ENCODE measurements at places on chromosomes 13 and 19.

DNA sequence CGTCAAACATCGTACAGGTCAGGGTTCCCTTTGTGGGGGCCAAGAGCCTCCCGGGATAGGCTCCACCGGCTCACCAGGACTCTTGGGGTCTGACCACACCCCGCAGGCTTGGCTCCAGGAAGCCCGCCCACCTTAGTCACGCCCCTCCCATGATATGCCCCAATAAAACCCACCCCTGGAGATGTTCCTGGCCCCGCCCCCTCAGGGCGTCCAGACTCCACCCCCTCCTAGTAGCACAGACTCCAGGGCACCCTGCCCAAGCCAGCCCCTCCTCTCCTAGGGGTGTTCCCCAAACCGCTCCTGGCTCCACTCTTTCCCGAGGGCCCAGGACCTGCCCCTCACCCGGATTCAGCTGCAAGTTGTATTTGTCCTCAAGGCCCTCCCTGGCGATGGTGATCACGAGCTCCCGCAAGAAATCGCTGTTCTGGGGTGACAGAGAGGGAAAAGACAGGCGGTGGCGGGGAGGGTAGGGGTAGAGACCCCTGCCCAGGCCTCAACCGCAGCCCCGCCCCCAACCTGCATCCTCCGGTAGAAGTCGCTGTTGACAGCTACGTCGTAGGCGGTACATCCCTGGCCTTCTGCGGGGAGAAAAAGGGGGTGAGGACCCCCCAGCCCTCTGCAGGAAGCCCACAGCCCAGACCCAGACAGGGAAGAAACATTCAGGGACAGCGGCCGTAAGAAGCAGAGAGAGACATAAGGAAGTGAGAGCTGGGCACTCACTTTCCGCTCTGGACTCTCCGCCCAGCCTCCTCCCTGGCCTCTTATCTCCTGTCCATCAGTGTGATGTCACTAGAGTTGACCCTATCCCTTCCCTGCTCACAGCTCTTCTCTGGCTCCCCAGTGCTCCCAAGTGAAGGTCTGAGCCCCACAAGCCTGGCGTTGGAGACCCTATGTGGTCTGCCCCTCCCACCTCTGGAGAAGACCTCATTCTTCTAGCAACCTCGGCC is 3.9 kb downstream of the PIH1D1 start:
- DNase-seq, result no peak

GRCh38 chr19:2609389-2610116 is 92.9 kb downstream of the GNG7 start:
- DNase-seq, result no peak

GRCh38 chr13:27968316-27969081 is 616 bp downstream of the CDX2 start:
- no peak for DNase-seq

- no peak for DNase-seq
These were observed 62.1 kb upstream of the ZNF536 start for GRCh38 chr19:30309905-30310601.

GRCh38 chr13:92172191-92172590 is 773.8 kb downstream of the GPC5 start:
- DNase-seq, result no peak

DNA sequence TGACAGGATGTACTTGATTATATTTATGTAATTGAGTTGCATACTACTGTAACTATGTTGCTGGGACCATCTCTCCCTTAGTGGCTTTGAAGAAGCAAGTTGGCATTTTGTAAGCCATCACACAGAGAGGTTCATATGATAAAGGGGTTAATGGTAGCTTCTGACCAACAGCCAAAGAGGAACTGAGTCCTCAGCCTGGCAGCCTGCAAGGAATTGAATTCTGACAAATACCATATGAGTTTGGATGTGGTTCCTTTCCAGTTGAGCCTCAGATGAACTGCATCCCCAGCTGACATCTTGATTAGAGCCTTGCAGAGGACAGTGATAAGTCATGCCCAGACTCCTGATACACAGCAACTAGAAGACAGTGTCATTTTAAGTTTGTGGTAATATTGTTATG is 8.6 kb upstream of the MYCBP2 start:
- DNase-seq, result no peak

DNA sequence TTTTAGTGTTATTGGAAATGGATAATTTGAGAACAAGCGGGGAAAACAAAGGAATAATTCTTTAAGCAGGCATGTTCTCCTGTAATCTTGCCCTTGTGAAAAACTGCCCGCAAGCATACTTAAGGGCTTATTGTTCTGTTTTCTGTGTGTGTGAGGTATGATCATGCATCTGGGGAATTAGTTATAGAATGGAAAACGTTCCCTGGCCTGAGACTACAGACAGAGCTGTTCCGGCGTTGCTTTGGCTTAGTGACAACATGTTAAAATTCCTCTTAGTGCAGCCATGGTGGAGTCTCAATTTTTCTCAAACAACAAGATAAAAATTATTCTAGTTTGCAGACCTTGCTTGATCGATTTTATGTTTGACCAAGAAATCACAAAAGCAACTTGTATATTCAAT is 560.2 kb upstream of the SPRY2 start:
- DNase-seq, result no peak

DNA sequence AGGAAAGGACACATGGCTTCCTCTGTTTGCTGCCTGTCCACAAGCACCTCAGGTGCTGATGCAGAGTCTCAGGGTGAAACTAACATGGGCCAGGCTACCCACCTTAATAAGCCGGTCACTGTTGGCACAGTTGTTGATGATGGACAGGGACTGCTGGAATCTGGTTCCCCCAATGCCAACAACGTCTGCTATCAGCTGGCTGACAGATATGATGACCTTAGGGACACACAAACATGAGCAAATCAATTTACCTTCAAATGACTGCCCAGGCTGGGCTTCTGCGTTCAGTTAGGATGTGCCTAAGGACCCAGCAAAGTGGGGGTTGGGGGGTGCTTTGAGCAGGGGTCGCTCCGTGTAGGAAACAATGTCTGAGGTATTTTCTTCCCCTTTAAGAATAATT is 77.1 kb upstream of the SLC15A1 start:
- no peak for DNase-seq

DNA sequence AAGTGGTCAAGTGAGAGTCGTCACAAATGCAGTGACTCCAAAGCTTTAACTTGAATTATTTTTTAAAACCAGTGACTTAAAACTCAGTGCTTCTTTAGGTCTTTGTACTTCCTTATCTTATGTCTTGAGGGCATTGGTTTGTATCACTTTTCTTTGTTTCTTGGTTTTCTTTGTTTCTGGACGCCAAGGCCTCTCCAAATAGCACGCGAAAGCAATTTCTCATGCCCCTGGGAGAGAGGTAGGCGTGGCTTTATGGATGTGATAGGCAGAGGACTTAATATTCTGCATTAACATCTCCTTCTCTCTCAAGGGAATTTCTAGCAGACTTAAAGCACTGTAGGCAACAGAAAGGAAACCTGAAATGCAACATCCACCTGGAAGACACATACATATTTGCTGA is 20.6 kb downstream of the UBE2L5 start:
- DNase-seq, result no peak

DNA sequence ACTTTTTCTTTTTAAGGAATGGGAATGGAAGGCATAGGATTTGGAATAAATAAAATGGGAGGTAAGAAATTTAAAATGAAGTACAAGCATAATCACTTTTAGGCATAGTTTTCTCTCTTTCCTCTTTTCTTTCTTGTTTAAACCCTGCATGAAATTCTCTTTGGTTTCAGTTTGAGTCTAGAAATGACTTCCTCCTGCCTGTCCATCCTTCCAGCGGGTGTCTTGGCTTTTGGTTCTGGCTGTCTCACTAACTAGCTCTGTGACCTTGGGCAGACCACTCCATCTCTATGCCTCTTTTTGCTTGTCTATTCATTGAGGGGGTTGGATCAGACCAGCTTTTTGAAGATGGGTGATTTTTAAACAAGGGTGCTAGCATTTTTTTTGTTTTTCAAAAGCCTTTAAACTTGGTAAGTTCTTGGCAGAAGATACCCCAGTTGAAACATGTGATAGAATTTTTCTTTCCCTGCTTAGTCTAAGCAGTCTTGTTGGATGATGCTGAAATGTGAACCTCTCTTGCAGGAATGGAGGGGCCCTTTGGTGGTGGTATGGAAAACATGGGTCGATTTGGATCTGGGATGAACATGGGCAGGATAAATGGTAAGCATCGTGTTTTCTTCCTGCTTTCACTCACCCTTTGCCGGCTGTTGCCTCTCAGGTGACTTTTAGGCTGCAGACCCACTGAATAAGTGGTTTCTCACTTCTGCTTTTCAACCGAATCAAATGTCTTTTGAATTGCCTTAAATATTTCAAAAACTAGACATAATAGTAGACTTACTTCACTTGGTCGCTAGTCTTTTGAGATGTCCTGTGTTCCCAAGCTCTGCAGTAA is 28.6 kb downstream of the PRAM1 start:
- DNase-seq, result no peak

- no peak for DNase-seq
These were observed 42.3 kb upstream of the TSHZ3 start for GRCh38 chr19:31391518-31391917.

GRCh38 chr19:19342086-19343015 is 21.7 kb downstream of the MAU2 start:
- DNase-seq, result peak; percentile 23

- DNase-seq, result no peak
These were observed 204.9 kb downstream of the ZIC5 start for GRCh38 chr13:99766641-99767045.

DNA sequence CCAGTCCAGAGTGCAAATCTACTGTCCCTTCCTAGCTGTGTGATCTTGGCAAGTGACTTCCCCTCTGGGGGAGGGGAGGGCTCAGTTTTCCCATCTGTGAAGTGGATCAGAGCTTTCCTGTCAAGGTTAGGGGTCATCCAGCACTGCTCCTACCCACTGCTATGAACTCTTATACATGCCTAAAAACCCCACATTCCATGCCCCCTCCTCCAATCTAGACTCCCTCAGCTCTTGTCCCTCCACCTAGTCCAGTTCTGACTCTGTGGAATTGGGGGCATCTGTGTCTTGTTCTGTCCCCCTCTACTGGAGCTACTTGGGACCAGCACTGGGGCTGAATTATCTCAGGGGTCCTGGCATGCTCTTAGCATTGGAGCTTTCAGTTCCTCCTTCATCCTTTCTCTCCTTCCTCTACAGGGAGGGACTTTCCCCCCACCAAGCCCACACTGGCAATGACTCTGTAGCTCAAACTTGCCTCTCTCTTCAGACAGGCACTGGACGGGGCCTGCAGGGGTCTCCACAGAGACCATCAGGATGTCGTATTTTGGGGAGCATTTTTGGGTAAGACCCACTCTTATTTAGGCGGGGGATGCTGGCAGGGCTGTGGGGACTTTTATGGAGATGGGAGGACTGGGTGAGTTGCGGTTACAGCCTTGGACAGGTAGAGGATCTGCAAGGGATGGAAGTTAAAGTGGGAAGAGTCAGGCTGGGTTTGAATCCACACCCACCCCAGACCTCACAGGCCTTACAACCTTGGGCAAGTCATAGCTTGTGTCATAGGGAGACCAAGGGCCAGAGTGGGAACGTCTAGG is 3.6 kb downstream of the FCHO1 start:
- DNase-seq, result no peak

- no peak for DNase-seq
These were observed 198.7 kb upstream of the SERP2 start for GRCh38 chr13:44174769-44175425.

DNA sequence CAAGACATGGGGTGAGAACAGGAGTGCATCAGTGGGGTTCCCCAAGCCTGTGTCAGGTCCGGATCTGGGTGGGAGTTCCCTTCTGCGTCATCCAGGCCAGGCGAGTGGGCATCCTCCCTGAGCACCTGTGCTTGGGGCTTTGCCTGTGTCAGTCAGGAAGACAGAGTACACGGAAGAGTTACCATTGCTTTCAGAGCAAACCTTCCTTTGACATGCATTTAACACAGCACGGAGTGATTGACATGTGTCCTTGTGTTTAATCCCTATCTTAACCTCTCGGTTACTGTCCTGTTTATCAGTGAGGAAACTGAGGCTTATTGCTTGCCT is 47.6 kb downstream of the CAPN12 start:
- no peak for DNase-seq

GRCh38 chr13:94154367-94154766 is 325.1 kb downstream of the DCT start:
- no peak for DNase-seq

DNA sequence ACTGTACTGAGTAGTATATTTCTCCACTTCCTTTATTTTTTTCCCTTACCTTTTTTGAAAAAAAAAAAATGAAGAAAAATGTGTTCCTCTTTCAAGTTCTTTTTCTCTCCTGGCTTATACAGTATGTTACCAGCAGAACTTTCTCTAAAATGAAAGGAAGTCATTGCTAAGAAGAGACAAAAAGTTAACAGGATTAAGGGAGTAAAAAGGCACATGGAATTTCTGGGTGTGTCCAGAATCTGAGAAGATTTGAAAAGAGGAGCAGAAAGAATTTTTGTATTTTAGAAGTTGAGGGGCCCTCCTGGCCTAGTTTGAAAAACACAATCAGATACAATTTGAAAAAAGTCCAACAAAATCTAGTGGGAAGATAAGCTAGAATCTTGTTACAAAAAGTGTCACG is 21.0 kb upstream of the TRIM13 start:
- no peak for DNase-seq

GRCh38 chr13:41905600-41906254 is 55.2 kb downstream of the VWA8 start:
- DNase-seq, result no peak

GRCh38 chr13:114067381-114067885 is 65.0 kb downstream of the RASA3 start:
- DNase-seq, result no peak

- peak; percentile 5 for DNase-seq
These were observed 4.7 kb downstream of the PRR36 start for GRCh38 chr19:7869453-7869909.

- DNase-seq, result no peak
These were observed 3.1 kb upstream of the NEK3 start for GRCh38 chr13:52162279-52163101.

DNA sequence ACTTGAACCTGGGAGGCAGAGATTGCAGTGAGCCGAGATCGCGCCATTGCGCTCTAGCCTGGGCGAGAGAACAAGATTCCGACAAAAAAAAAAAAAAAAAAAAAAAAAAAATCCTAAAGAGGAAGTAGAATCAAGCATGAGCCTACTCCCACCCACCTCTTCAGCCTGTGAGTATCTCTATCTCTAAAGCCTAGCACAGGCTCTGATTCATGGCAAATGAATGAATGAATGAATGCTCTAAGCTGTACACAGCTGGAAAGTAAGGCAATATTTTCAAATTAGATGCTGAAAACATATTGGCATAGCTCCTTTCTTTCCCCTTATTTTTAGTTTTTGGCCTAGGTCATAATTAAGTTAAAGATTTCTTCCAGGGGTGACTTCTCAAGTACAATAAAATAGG is 35.7 kb upstream of the FAM216B start:
- DNase-seq, result no peak

DNA sequence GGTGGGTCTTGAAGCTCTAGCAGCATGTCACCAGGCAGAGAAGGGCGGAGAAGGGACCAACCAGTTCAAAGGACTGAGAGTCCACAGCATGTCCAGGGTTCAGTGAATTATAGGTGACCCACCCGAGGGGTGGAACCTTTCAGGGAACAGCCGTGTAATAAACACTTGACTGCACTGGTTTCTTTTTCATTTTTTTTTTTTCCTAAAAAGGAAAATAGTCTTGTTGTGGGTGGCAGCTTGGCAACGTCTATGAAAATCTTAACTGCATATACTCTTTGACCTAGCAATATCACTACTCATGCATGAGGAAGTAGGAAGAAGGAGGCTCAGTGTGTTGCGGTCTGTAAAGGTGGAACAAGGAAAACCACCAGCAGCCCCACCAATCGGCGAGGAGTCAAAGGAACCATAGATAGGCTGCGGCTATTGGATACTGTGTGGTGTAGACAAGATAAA is 13.0 kb upstream of the MYH14 start:
- DNase-seq, result no peak
